ENCODE measurements at places on chromosomes 2 and 18.

- no peak overlapping the region for H3K27ac ChIP-seq
- H3K4me3 ChIP-seq: no peak overlapping the region
- DNase-seq: no peak
- peaks cover 7% of the 10 kb centered on the region for H3K36me3 ChIP-seq
- peaks cover 31% of the 10 kb centered on the region for H3K4me1 ChIP-seq
- no peaks in the 10 kb centered on the region for H3K27me3 ChIP-seq
Measured at GRCh38 chr18:61785588-61785987, 107.2 kb downstream of the RNF152 start.

GRCh38 chr2:230068016-230068650, 591 bp downstream of the SLC16A14 start:
- peak; percentile 53 for DNase-seq
- H3K27ac ChIP-seq: peak overlapping the region; percentile 94
- H3K27me3 ChIP-seq: peaks cover 31% of the 10 kb centered on the region

DNA sequence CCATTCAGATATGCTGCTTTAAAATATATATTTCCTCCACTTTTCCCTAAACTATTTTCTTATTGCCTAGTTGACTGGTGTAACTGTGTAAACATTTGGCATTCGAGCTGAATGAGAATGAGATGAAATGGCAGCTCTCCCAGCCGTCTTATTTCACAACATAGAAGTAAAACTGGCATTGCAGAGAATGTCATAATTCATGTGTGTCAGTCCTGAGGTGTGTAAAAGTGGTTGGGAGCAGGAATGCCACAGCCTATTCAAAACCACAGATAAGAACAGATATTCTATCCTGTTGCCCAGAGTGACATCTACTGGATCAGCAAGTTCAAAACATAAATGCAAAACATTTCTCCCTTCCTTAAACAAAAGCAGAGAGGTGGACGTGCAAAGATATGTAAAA, 565.5 kb upstream of the CHAC2 start:
- H3K4me3 ChIP-seq: no peak overlapping the region
- H3K27me3 ChIP-seq: peaks cover 4% of the 10 kb centered on the region
- no peak for DNase-seq
- no peaks in the 10 kb centered on the region for H3K36me3 ChIP-seq
- no peak overlapping the region for H3K27ac ChIP-seq
- H3K4me1 ChIP-seq: peaks cover 2% of the 10 kb centered on the region

GRCh38 chr2:59665021-59665420, 888.4 kb downstream of the BCL11A start:
- no peaks in the 10 kb centered on the region for H3K36me3 ChIP-seq
- no peak for DNase-seq
- no peak overlapping the region for H3K4me3 ChIP-seq
- no peak overlapping the region for H3K27ac ChIP-seq
- H3K4me1 ChIP-seq: peaks cover 4% of the 10 kb centered on the region

All from progenitor cell of endocrine pancreas (in vitro differentiated cells).